ENCODE measurements at places on chromosomes 6 and 20. TPM values are rescaled to one million over a fixed set of nuclear protein-coding genes. Genes with fewer than 3 reads are reported as not detected.

RIPPLY2 gene
- not detected for total RNA-seq

ARHGAP40 gene
- total RNA-seq = not detected

NKX2-2 gene
- not detected for total RNA-seq

GSTA3 gene
- not detected for total RNA-seq

AVP gene
- not detected for total RNA-seq

BPIFA1 gene
- total RNA-seq = not detected

TNFAIP3 gene
- 7.4 TPM for total RNA-seq

HEY2 gene
- total RNA-seq = not detected

MC3R gene
- total RNA-seq = not detected

CD93 gene
- 7.8 TPM for total RNA-seq

GJA10 gene
- not detected for total RNA-seq

SLC12A5 gene
- 2.5 TPM for total RNA-seq

WFDC5 gene
- not detected for total RNA-seq

LGSN gene
- total RNA-seq = not detected

DBNDD2 gene
- 7.9 TPM for total RNA-seq

ZBP1 gene
- total RNA-seq = not detected

RPN2 gene
- total RNA-seq = 457 TPM

CDH26 gene
- total RNA-seq = 0.32 TPM

SRSF12 gene
- total RNA-seq = 0.54 TPM

RALGAPA2 gene
- 4.5 TPM for total RNA-seq

ARMC12 gene
- total RNA-seq = 0.49 TPM

CCN2 gene
- 511 TPM for total RNA-seq

OR2J3 gene
- total RNA-seq = not detected

SPATA25 gene
- not detected for total RNA-seq

NKAIN2 gene
- not detected for total RNA-seq

MYCT1 gene
- total RNA-seq = 2.7 TPM

FAM184A gene
- not detected for total RNA-seq
